SHP77 treated with DMSO at 0.1 percent for 48 hours (cell line): ENCODE measurements at places on chromosomes 5 and 9.

- no peak for DNase-seq
Measured at GRCh38 chr5:110258460-110259216, 467.8 kb downstream of the TMEM232 start.

DNA sequence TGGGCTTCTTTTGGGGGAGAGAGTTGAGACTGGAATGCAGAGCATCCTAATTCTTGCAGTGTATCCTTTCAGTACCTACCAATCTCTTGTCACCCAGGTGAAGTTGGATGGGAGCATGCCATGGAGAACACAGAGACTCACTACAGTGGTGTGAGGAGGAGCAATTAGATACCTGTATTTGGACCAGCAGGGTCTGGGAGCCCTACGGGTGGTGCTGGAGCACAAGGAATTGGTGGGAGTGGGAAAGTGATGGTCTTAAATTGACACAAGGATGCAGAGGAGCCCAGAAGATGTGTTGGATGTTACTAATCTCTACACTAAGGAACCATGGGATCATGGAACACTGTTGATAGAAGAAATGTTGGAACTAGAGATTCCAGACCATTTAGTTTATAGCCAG lies 212.7 kb downstream of the CHSY3 start:
- no peak for DNase-seq

GRCh38 chr9:14277244-14277643 lies 36.7 kb downstream of the NFIB start:
- DNase-seq = no peak

DNA sequence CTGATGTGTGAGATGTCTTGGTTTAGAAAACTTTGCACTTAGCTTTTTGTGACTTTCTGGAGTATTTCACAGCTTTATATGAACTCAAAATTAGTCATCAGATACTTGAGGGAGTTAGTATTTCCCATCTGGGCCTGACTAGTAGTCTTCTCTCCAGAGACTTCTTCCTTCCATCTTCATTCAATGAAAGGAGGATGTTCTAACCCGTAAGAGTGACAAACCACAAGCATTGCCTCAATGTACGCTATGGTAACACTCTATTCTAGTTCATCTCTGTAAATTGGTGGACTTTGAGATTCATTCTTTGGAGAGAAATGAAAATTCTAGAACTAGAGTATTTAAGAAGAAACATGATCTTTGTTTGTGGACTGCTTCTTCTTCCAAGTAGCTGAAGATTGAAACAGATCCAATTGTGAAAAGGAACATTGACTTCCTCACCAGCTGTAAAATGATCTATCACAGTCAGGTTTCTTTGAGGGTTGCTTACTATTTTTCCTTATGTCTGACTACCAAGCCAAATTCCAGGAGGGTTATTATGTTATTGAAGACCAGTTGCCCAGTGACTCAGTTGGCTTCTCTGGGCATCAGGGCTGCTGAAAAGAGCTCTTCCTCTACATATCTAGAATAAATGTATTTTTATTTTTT lies 157.6 kb downstream of the SLC12A2 start:
- no peak for DNase-seq

DNA sequence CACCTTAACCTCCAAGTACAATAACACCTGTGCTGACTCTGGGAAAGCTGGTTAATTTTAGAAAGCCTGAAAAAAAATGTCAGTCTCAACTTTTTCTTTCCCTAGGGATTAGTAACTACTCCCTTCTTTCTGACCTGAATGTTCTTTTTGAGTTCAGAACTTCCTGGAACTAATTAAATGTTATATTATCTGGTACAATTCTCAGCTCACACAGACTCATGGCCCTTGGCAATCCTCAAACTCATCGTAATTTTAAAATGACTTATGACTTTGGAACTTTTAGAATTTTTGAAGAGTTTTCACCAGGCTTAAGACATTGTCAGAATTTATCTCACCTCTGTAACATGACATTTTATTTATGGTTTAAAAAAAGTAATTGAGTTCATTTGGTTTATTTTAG lies 315.0 kb downstream of the FER start:
- no peak for DNase-seq

DNA sequence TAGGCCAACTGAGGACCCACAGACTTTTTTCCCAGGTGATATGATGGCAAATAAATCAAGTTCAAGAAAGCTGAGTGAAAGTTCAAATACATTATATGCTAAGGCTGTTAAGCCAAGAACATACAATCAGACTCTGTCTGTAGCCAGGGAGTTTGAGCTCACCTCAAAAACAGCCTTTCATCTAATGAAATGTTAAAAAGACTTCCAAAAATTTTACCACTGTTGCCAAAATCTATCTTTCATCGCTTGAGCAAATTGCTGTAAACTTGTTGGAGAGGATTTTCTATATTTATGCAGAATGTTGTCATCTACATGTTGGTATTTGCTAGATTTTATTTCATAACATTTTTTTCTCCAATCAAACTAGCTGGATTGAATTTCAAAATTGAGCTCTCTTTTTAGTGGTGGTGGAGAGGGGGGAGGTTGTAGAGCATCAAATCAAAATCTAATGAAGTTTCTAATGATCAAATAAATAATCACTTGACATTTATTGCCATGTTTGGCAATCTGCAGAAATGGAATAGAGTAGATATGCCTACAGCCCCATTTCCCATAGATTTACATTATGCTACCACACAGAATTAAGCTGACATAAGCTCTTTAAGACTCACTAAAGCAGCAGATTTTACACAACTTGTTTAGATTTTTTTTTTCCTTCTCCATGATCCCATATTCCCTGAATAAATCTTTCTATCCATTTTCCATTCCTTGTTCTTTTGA lies 828.9 kb upstream of the ZNF608 start:
- no peak for DNase-seq

DNA sequence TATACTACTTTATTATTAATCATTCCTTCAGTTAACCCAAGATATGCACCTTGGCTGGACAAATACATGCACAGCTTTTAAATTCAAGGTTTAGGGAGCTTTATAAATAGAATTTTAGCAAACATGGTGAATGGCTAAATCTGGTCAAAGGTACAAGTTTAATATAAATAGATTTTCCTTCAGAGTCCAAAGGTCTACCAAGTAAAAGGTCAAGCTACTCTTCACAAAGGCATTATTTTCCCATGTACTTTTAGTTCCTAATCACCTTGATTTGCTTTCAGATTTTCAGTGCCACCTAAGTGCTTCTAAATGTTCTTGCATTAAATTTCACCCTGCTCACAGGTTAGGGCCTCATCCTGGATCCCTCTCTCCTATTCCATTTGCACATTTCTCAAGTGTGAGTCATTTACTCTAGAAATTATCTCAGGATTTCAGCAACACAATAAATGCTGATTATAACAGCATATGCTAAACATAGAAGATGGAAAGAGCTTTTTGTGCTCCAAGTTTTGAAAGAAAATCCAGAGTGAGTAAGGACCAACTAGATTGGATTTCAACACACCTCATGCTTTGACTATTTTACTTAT lies 459.4 kb upstream of the ITGA1 start:
- no peak for DNase-seq

GRCh38 chr5:91049800-91050199 lies 333.3 kb downstream of the ARRDC3 start:
- no peak for DNase-seq

DNA sequence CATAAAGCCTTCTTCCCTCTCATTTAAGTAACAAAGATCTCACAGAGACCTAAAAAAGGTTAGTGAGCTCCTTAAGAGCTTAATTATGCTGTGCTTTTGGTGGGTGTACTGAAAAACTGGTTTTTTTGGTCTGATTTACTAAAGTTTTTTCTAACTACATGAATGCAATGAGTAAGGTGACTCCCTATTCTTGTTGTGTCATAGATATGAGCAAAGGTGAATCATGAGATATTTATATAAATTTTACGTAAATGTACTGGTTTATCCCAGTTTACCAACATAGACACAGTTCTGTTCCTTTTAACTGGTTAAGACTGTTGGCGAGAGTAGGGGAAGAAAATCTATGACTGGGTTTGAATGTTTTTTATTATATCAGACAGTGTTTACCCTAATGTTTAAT lies 250.5 kb downstream of the NR2F1-AS1 start:
- no peak for DNase-seq

GRCh38 chr5:7772141-7772540 lies 78.8 kb downstream of the CFAP90 start:
- DNase-seq = no peak

DNA sequence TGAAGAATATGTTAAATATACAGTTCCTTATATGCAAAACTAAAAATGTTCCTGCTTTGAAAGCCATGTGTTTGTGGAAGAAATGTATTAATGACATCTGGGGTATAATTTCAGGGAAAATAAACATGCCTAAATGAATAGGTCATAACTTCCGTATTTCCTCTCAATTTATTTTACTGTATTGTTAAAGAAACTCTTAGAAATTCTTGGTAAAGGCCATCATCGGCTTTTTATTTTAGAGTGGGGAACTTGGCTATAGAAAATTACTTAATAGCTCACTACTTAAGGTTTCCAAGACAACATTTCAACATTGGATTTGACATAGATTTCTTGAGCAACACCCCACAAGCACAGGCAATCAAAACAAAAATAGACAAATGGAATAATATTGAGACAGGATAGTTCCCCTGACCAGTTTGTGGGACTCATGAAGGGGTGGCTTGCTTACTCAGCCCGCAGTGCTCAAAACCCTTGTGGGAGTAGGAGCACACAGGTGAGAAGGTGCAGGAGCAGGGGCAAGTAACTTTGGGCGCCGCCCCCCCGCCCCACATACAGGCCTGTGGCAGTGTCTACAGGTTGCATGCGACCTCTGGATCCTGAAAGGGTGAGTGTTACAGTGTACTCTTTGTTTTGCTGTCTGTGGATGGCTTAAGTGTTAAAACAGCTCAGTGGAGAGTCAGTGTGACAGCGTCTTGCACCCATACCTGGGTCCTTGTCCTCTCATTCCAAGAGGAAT lies 891.4 kb upstream of the C9orf72 start:
- DNase-seq = no peak

GRCh38 chr5:172321593-172321992 lies 38.0 kb upstream of the UBTD2 start:
- no peak for DNase-seq

GRCh38 chr9:93243112-93243511 lies 59.2 kb downstream of the WNK2 start:
- no peak for DNase-seq

GRCh38 chr9:16139774-16140173 lies 586.9 kb downstream of the CCDC171 start:
- no peak for DNase-seq

- DNase-seq = no peak
Measured at GRCh38 chr9:137255448-137256114, 454 bp downstream of the NELFB start.

DNA sequence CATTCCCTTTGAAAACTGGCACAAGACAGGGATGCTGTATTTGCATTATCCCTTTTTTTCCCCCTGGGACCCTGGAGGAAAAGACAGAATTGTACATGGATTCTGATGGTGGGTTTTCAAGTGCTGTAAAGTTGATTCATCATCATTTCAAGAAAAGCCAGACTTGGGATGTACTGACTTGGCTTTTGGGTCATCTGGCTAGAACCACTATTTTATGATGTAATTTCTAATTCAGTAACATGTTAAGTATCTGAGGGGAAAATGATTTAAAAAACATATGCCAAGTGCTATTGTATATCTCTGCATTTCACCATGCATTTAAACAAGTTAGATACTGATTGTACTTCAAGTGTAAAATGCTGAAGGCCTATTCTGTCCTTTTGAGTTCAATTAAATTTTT lies 15.2 kb upstream of the MAP3K1 start:
- DNase-seq = no peak

DNA sequence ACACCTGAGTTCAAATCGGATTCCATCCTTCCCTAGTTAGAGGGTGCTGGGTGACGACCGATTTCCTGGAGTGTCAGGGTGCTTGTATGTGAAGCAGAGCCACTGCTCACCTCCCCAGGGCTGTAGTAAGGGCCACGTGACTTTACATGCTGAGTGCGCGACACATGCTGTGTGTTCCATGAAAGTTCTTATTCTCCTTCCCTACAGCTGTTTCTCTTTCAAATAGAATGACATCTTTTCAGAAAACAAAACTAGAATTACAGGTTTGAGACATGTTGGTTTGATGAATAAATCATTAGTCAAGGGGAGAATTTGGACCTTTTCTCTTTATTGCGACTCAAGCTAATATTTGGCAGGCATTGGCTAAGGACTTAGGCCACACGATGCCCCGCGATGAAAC lies 113.1 kb downstream of the JMY start:
- no peak for DNase-seq

- no peak for DNase-seq
Measured at GRCh38 chr5:75670577-75670976, 46.7 kb downstream of the POC5 start.

DNA sequence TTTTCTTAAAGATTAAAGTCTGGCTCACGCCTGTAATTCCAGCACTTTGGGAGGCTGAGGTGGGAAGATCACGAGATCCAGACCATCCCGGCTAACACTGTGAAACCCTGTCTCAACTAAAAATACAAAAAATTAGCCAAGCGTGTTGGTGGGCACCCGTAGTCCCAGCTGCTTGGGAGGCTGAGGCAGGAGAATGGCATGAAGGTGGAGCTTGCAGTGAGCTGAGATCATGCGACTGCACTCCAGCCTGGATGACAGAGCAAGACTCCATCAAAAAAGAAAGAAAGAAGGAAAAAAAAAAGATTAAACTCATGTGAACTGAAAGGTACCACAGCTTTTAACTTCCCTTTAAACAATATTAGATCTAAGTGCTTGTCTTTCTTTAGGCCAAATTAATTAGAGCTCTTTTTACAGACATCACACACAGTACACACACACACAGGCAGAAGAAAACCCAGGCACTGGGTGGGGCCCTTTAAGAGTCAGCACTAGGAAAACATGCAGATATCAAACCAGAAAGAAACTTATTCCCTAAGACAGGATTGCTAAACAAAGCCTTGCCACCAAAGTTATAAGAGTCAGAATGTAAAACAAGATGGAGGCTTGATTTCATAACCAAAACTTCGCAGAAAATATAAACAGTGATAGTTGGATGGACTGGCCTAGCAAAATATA lies 29.3 kb upstream of the UHRF2 start:
- DNase-seq = no peak

DNA sequence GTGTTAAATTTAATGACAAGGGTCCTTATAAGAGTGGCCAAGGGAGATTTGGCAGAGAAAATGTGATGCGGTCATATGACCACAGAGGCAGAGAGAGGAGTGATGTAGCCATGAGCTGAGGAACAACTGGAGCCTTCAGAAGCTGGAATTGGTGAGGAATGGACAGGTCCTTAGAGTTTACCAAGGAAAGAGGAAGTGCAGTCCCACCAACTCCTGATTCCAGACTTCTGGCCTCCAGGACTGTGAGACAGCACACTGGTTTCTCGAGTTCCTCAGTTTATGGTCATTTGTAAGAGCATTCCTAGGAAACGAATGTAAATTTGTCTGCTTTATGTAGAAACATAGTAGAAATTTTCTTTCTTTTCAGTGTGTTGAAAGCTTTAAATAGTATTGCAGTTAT lies 410.1 kb downstream of the CDH18 start:
- no peak for DNase-seq

- no peak for DNase-seq
Measured at GRCh38 chr5:143227301-143227700, 176.2 kb downstream of the NR3C1 start.

- no peak for DNase-seq
Measured at GRCh38 chr9:123536455-123536868, 180.5 kb downstream of the CRB2 start.
